ENCODE measurements at places on chromosomes 12 and 14.

GRCh38 chr12:32201976-32202375, 95.3 kb downstream of the BICD1 start:
- no peak for DNase-seq

DNA sequence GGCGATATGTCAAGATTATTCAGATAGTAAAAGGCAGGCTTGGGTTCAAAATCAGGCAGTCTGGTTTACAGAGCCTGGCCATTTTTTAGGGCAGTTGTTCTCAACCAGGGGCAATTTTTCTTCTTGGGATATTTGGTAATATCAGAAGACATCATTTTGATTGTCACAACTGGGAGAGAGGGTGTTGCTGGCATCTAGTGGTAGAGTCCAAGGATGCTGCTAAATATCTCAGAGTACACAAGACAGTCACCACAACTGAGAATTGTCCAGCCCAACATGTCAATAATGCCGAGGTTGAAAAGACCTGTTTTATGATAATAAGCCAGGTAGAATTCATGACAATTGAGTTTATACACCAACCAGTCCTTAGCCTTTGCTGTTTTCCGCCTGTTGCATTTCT, 733.9 kb downstream of the NRXN3 start:
- no peak for DNase-seq

- no peak for DNase-seq
Observed at GRCh38 chr12:85504624-85505023, 224.6 kb downstream of the ALX1 start.

GRCh38 chr12:79933532-79934264, 1.2 kb downstream of the PPP1R12A start:
- no peak for DNase-seq

DNA sequence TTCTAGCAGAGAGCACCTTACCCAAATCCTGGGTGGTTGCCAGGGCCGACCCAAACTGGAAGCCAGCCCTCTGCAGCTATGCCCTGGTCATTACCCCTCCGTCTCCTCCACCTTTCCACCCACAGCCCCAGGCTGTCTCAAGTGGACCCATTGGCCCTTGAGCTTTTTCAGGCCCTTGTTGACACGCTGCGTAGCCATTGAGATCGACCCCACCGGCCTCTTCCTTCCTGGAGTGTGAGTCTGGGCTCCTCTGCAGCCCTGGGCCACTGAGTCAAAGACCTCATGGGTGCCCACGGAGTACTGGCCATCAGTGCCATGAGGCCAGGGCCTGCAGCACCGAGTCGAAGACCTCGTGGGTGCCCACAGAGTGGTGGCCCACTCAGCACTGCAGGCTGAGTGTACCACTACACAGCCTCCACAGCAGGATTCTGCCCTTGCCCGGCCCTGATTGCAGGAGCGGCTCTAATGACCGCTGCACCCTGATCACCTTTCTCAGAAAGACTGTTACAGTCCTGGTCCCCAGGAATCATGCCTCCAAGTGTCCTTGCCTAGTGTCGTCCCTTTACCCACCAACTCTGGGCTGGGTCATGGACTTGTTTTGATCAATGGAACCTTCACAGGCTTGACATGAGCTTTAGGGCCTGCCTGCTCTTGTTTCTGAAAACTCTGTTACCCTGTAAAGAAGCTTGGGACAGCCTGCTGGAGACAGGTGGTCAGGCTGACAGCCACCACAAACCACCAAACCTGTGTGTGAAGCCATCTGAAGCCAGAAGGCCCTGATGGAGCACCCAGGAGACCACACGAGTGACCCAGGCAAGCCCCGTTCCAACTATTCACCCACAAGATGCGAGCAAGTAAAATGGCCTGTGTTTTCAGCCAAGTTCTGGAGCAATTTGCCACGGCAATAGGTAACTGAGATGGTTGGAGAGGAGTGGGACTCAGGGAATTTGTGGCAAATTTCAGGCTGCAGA, 39.6 kb upstream of the TRAF3 start:
- DNase-seq: no peak

DNA sequence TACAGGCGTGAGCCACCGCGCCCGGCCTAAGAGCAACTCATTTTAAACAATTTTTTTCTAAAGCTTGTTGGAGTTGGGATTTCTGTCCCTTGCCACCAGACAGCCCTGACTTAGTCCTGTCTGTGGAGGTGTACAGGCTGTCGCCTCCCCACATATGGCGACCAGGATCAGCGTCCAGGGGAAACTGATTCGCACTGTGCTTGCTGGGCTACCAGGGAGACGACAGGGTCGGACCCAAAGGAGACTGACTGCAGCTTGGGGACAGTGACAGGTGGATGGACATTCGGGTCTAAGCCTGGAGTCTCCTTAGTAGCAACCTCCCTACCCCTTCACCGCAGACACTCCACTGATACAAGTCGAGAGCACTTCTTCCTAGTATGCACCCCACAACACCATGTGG, 40.3 kb downstream of the TRAFD1 start:
- no peak for DNase-seq

- no peak for DNase-seq
Observed at GRCh38 chr12:124618291-124618902, 51.0 kb upstream of the NCOR2 start.

GRCh38 chr12:126668961-126669360, 1598.0 kb upstream of the TMEM132C start:
- no peak for DNase-seq

DNA sequence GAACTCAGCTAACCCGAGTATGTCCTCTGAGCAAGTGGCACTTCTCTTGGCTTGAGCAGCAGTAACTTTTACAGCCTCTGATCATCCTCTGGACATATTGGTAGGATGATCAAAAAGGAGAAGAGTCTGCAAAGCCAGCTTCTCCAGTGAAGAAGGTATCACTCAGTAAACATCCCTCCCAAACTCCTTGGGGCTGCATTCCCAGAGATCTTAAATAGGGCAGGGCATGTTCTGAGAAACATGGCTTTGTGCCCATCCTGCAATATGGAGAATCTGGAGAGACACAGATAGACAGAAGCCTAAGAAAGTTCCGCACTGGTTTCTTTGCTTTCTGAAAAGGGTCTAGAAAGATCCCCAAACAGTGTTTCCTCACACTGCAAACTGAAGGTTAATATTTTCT, 65.4 kb downstream of the RBM19 start:
- no peak for DNase-seq

DNA sequence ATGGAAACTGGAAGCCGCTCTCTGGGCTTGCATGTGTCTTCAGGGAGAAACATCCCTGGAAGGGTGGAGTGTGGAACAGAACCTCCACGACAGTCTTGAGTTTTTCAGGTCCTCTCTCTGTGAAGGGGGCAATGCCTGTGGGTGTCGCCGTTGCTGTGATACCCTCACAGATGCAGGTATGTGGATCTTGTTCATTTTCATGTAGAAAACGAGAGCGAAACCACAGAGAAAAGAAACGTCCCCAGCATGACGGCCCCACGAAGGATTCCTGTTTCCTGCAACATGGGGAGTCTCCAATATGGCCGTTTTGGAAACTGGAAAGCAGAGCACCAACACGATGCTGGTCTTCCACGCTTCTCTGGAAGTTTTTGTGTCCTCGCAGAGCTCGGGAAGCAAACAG, 187.9 kb downstream of the ALG10 start:
- no peak for DNase-seq

- DNase-seq: no peak
Observed at GRCh38 chr14:72792051-72792788, 101.7 kb downstream of the DPF3 start.

DNA sequence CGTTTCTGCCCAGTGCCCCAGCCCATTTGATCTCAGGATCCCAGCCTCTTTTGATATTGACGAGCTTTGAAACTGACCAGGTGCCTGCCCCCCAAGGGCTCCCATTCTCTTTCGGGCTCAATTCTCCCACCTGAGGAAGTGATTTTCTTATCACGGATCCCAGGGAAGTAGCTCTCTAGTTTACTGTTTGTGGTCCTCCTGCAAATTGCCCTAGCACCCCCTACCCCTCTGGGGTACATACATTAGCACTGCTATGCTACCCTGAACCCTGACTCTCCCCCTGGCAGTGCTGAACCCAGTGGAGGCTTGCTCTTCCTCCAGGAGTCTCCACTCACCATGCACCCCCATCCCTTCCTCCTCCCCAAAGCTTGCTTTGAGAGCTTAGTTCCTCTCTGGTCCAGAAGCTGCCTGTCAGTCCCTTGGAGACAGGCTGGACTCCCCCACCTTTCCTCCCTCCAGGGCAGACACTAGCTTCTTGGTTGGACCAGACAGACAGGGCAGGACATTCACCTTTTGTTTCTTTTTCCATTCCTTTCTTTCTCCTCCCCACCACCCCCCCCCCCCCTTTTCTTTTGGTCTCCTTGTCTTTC, 4.4 kb upstream of the TBX3 start:
- no peak for DNase-seq

GRCh38 chr12:94786906-94787305, 136.5 kb upstream of the TMCC3 start:
- DNase-seq: no peak

- no peak for DNase-seq
Observed at GRCh38 chr12:96157427-96157826, 36.7 kb upstream of the ELK3 start.

DNA sequence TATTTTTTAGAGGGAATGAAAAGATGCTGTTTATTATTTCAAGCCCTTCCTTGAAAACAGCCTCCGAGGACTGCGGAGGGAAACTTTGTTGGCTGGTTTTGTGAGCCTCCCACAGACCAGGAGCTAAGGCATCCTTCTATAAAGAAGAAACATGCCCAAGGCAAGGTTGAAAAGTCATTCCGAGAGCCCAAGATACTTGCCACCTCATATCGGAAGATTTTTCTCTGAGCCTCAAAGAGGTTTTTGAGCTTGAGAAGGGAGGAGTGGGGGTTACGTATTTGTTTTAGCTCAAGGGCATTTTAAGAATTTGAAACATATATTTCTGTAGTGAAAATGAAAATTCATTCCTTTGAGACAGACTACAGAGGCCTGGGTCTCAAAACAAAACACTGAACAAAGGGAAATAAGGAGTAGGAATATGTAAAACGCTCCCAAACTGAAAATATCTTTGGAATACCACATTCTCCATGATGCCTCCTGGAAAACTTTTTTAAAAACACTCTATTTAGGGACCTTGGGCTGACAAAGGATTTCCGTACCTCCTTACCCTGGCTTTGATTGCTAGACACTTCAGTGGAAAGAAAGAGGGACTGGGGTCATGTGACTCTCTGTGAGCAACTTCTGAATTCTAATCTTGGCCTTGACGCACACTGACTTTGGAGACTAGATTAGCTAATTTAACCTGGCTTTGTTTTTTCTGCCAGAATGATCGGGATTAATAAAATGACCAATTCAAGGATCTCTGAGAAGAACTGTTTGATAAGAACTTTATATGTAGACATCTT, 180.9 kb downstream of the SRGAP1 start:
- DNase-seq: no peak
